ENCODE measurements at places on chromosomes 3 and 15. TPM values are rescaled to one million over a fixed set of nuclear protein-coding genes. Genes with fewer than 3 reads are reported as not detected.

Gene CYP11A1
- total RNA-seq: 3.5 TPM

GRCh38 chr3:48118322-48118721 is 69.9 kb downstream of the CDC25A start:
- no peak for DNase-seq

GRCh38 chr15:76625267-76625666 is 279.9 kb downstream of the SCAPER start:
- no peak for DNase-seq

- no peak for DNase-seq
Measured at GRCh38 chr15:49620199-49620598, 419 bp downstream of the FAM227B start.

Gene RHCG
- total RNA-seq: 0.30 TPM

DNA sequence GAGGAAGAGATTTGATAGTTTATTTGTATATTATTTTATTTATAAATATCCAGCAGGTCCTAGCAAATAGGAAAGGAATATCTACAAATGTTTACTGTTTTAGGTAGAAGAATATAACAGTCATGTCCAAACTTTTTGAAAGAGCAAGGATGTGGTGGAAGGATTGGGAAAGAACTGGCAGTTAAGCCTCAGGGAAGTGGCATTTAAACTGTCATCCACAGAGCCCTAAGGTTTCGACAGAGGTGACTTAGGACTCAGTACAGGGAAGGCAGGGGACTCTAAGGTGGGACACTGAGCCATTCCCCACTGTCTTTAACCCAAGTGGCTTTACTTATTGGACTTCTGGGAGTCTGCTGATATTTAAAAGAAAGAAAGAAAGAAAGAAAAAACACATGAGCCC is 11.8 kb upstream of the TMEM87A start:
- no peak for DNase-seq
